LoVo (cell line): ENCODE measurements at places on chromosomes 3 and 15.

DNA sequence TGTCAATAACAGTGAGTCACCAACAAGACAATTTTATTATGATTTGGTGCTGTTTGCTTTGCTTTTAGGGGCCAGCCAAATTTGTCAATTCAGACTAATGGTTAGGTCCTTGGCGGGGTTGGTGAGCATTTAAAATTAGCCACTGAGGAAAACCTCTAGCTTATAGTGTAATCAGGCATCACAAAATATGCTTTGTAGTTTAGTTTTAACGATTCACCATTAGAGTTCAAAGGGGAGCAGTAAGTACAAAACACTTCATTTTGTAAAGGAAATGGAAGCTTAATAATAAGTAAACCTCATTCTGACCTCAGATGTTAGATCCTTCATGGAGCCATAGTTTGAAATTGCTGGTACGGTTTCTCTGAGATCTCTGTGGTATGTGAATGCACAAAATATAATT is 218.4 kb upstream of the GOLIM4 start:
- no peak for DNase-seq

- no peak for DNase-seq
These were observed 11.4 kb downstream of the SPRED1 start for GRCh38 chr15:38263996-38264395.

DNA sequence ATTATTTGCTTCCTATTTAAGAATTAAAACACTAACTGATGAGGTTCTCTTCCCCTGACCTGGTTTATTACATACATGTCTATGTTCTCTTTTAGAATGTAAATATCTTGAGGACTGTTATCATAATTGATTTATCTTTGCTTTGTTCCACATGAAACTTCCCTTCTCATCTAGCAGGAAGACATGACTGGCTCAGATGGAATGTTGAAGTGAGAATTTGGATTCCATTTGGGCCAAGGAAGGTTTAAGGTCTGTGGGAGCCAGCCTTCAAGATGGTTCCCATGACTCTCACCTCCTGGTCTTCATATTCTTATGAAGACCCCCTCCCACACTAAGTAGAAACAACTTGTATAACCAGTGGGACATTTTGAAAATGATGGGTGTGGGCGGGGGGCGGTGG is 222.2 kb upstream of the GADL1 start:
- no peak for DNase-seq

- no peak for DNase-seq
These were observed 10.9 kb upstream of the CRYBG3 start for GRCh38 chr3:97810779-97811390.
